Hematopoietic multipotent progenitor cell treated with erythropoietin and hydrocortisone succinate and interleukin-3 and kit ligand, for 6 days (in vitro differentiated cells): ENCODE measurements at places on chromosomes 5 and 9.

DNA sequence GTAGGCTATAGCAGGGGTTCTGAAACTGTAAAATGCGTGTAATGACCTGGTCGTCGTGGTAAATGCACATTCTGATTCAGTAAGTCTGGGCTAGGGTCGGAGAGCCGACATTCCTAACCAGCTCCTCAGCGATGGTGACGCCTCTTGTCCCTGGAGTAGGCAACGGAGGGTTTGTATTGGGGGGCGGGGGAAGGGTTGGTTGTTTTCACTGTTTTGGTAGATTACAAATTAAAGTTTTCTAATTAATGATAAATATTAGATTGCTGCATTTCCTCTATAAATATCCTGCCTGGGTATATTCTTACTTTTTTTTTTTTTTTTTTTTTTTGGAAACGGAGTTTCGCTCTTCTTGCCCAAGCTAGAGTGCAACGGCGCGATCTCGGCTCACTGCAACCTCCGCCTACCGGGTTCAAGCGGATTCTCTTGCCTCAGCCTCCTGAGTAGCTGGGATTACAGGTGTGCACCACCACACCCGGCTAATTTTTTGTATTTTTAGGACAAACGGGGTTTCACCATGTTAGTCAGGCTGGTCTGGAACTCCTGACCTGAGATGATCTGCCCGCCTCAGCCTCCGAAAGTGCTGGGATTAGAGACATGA lies 566 bp upstream of the ALDH7A1 start:
- DNase-seq: peak; percentile 7

- DNase-seq: no peak
These were observed 23.8 kb downstream of the CPLX2 start for GRCh38 chr5:175895215-175895614.

DNA sequence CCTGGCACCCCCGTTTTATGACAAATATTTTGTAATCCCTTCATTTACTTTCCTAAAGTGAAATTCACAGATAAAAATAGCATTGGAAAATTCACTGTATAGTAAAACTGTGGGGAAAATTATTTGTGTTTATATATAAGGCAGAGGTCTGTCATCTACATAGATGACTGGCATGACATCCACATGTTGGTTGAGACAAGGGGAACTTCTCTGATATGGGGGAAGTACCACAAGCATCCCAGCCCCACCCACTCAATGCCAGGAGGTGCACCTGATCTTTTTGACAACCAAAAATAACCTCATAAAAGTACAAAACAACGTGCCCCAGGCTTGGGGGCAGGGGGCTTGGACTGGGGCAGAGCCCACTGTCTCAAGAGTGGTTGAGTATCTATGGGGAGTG lies 6.3 kb upstream of the TDRD7 start:
- no peak for DNase-seq

GRCh38 chr9:106700676-106701075 lies 162.3 kb upstream of the ZNF462 start:
- no peak for DNase-seq

GRCh38 chr5:103291606-103292005 lies 33.0 kb downstream of the MACIR start:
- DNase-seq: no peak

GRCh38 chr9:70256123-70256551 lies 2.6 kb upstream of the SMC5 start:
- DNase-seq: no peak

- peak; percentile 81 for DNase-seq
These were observed 9.1 kb upstream of the RFK start for GRCh38 chr9:76403352-76403751.

- DNase-seq: peak; percentile 84
These were observed 363.3 kb upstream of the RPS23 start for GRCh38 chr5:82641331-82642003.

DNA sequence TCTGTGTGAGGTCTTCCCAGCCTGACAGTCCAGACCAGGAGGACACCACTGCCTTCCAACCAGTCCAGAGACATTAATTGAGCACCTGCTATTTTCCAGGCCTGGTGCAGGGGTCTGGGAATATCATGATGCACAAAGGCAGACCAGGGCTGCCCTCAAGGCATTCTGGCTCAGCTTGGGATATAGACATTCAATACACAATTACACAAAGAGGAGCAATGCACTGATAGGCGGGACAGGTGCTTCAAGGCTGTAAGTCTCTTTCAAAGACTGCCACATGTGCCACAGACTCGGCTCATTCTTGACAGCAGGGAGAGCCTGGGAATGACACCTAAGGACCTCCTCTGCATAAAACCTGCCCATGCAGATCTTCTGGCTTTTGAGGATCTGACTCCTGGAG lies 158.6 kb downstream of the C5orf15 start:
- no peak for DNase-seq

DNA sequence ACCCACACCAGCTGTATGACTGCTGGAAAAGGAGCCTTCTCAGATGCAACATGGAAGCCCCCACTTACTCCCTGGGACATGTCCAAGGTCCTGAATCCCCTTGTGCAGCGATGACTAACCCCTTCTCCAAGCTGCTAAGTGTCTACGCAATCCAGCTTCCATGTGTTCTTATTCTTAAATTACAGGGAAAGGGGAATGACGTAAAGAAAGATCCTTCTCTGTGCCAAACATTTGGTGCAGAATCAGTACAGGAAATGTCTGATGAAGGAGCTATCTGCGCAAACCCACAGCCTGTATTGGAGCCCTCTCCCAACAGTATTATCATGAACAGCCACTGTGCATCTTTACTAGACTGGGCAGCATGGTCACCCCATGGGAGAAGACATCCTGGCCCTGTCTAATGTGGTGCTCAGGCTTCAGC lies 183.2 kb downstream of the FRMD3 start:
- DNase-seq: no peak

DNA sequence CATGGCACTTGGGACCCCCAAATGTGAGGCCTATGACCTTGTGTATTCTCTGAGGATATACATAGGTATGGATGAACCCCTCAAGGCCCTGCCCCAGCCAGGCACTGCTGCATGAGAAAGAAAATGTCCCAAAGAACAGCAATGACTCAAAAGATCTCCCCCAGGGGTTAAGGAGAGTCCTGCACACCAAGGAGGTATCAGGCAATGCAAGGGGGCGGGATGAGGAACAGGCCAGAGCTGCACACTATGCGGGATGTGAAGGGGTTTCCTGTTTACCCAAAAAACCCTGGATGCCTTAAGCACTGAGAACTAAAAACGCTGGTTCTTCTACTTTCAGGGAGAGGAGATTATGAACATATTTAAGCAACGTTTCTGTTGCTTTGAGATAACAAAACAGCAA lies 3.4 kb downstream of the RAPGEF1 start:
- peak; percentile 22 for DNase-seq

DNA sequence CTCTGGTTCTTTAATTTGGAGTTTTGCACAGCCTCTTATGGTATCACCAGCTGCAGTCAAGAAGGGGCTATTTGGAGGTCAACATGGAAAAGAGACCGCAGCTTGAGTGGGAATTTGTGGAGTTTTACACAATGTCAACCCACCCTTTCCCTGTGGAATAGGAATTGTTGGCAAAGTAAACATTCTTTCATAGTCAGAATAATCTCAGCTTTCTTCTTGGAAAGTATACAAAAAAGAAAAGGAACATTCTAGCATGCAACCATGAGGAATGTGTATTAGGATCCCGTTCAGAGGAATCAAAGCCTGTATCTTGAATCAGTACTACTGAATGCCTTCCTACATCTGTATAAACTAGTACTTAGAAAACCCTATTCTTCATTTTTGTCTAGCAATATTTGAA lies 107.6 kb downstream of the LURAP1L start:
- DNase-seq: no peak

GRCh38 chr5:152288499-152288898 lies 116.6 kb downstream of the NMUR2 start:
- no peak for DNase-seq

DNA sequence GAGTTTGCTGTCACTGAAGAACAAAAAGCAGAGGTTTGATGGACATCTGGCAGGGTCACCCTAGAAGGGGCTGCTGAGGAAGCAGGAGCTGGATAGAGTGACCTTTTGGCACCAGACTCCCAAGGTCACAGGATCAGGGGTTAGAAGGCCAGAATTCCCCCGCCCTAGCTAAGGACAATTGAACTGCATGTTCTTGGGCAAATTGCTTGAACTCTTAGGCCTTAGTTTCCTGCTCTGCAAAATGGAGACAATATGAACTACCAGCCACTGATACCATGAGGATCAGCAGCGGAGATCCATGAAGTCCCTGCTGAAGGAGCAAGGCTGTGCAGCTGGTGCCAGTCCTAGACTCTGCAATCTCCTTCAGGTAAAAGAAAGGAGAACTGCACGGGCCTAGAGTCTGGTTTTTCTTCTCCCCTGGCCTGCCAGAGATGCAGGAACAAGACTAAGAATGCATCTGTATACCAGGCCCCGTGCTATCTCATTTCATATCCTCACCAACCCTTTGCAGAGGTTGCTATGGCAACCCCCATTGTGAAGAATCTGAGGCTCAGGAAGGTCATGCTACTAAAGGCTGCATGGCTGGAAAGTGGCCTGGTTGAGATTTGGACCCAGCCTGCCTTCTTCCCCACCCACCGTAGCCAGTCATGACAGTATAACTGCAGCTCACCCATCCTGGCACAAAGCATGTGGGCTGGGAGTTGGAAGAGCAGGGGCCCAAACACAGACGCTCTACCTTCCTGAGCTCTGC lies 33.7 kb downstream of the CAMK2A start:
- peak; percentile 20 for DNase-seq

DNA sequence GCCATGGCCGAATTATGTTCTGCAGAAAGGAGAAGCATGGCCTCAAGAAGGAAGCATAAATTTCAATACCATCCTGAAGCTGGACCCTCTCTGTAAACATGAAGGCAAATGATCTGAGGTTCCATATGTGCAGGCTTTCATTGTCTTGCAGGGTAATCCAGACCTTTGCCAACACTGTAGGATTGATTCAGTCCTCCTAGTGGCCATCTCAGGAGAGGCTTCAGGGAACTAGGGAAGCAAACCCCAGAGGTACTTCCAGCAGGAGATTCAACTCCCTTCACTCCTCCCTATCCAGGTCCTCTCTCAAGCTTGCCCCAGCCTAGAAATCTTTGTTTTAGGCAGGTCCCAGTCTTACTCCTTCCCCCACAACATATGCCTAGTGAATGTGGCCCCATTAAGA lies 99.3 kb upstream of the HCN1 start:
- no peak for DNase-seq

- no peak for DNase-seq
These were observed 5.1 kb upstream of the FBXO38 start for GRCh38 chr5:148378670-148379069.

- peak; percentile 54 for DNase-seq
These were observed 24.2 kb downstream of the PCDHGC5 start for GRCh38 chr5:141512911-141513626.

GRCh38 chr9:94799578-94800264 lies 73.2 kb downstream of the AOPEP start:
- no peak for DNase-seq

- no peak for DNase-seq
These were observed 76.3 kb upstream of the PCSK1 start for GRCh38 chr5:96509316-96509715.

- no peak for DNase-seq
These were observed 115.2 kb downstream of the ADAMTS2 start for GRCh38 chr5:179230061-179230461.

- DNase-seq: no peak
These were observed 30.2 kb downstream of the WDR36 start for GRCh38 chr5:111122398-111122797.

GRCh38 chr5:159515909-159516415 lies 185.7 kb upstream of the IL12B start:
- DNase-seq: peak; percentile 52

DNA sequence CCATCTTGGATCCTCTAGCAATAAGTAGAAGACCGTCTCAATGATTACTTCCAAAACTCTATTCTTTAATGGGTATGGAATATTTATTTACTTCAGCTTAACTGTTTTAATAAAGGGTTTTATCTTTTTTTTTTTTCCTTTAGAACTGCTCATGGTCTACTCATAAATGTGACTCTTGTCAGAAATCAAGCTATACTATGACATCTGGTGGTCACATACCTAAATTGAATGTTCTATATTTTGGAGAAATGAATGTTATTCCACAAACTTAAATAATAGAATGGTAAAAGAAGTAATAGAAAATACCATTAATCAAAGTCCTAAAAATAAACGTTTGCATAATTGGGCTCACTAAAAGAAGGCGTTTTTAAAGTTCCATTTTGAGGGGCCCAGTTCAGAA lies 131.2 kb upstream of the PLCXD3 start:
- no peak for DNase-seq

GRCh38 chr9:16391369-16391768 lies 479.1 kb downstream of the BNC2 start:
- no peak for DNase-seq

GRCh38 chr9:34994900-34995669 lies 5.5 kb downstream of the DNAJB5 start:
- no peak for DNase-seq

DNA sequence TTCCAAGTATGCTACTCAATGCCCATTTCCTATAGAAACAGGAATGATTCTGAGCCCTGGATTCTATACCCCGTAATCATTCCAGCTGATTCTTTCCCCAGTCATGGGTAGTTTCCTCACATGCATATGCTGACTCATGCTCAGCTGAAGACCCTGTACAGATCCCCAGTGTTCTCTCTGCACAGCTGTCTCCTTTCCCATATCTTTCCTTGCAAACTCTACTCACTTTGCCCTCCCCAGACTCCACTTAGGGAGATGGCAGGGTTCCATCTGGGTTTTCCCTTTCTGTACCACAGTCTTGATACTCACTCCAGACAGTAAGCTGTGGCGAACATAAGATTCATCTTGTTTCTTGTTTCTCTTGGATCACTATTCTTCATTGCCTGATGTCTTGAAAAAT lies 357.6 kb downstream of the RAB3C start:
- DNase-seq: no peak

DNA sequence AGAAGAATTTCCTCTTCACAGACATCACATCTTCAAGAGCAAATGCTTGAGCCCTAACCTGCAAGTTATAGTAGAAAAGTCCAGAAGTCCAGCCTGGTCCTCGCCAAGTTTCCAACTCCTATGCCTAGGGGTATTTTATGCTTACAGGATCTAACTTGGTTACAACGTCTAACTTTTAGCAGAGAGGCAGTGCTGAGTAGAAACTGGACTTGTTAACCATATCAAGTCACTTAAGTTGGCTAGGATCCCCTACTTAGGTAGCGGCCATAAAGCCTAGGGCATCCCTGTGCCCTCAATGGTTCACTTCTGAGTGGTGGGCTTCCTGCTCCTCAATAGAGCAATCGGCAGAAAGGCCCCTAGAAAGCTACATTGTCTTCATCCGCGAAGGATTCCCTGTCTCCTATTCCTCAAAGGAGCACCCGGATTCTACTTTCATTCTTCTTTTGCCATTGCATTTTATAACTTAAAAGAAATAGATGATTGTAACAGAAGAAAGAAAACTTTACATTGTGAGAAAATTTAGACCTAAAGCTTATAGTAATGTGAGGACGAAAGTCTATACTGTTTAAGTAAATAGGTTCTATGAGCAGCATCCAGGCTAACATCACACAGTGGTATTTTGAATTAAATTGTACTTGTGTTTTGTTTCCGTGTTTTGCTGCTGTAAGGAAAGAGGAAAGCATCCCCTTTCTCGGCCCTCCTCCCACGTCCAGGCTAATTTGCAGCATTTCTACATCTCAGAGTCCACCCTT lies 1.3 kb upstream of the MTAP start:
- DNase-seq: no peak

- peak; percentile 76 for DNase-seq
These were observed 928 bp downstream of the HACD4 start for GRCh38 chr9:21030389-21031035.
